ENCODE measurements at places on chromosomes 2 and 18. TPM values are rescaled to one million over a fixed set of nuclear protein-coding genes. Genes with fewer than 3 reads are reported as not detected.
A peak's percentile ranks its signal among the peaks of the same experiment; 100 is the strongest.

GRCh38 chr2:240437861-240438809 is 2.7 kb downstream of the GPC1 start:
- peak; percentile 57 for DNase-seq
- no peak overlapping the region for H3K27ac ChIP-seq
- H3K27me3 ChIP-seq: peaks cover 12% of the 10 kb centered on the region
- H3K4me3 ChIP-seq: no peak overlapping the region
- peaks cover 6% of the 10 kb centered on the region for H3K4me1 ChIP-seq
- H3K36me3 ChIP-seq: no peaks in the 10 kb centered on the region

DNA sequence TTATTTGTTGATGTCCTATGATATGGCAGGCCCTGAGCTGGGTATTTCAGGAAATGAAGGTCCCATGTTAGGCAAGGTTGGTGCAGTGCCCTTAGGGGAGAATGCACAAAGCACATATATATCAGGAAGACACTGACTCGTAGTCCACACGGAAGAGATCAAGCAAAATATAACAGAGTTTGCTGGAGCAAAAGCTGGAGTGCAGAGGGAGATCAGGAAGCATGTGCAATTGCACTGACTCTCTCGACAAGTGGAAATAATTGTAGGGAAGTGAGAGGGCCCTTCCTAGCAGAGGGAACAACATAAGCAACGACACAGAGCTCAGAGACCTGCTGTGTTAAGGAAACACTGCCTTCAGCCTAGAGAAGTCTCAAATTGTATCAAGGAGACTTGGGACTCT is 4.2 kb downstream of the ZNF385B start:
- no peak overlapping the region for H3K4me3 ChIP-seq
- no peaks in the 10 kb centered on the region for H3K36me3 ChIP-seq
- no peak for DNase-seq
- peaks cover 1% of the 10 kb centered on the region for H3K27me3 ChIP-seq
- no peaks in the 10 kb centered on the region for H3K4me1 ChIP-seq

- DNase-seq: no peak
- H3K27ac ChIP-seq: no peak overlapping the region
- H3K4me3 ChIP-seq: no peak overlapping the region
- no peaks in the 10 kb centered on the region for H3K4me1 ChIP-seq
- H3K36me3 ChIP-seq: no peaks in the 10 kb centered on the region
Observed at GRCh38 chr2:204743393-204743960, 198.2 kb downstream of the PARD3B start.

DNA sequence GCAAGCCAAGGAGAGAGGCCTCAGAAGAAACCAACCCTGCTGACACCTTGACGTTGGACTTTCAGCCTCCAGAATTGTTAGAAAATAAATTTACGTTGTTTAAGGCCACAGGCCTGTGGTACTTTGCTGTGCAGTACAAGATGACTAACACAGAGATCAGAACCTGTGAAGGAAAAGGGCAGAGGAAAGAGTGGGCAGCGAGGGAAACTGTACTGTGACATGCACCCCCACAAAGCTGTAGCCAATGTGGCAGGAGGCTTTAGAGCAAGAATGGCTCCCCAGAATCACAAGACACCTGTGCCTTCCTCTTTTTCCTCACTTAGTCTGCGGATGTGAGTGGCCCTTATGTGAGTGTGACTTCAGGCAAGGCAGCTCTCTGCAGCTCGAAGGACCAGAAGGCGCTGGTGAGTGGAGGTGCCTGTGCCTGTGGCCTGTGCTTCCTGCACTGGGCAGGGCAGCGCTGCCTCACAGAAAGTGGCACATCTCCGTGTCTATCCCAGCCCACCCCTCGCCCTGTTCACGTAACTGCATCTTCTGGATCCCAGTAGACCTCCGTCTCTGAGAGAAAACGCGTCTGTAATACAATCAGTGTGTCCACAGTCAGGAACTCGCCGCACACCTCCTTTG is 89.5 kb downstream of the MRPS9 start:
- H3K27me3 ChIP-seq: no peaks in the 10 kb centered on the region
- H3K4me3 ChIP-seq: no peak overlapping the region
- DNase-seq: no peak
- no peaks in the 10 kb centered on the region for H3K4me1 ChIP-seq
- no peaks in the 10 kb centered on the region for H3K36me3 ChIP-seq

DNA sequence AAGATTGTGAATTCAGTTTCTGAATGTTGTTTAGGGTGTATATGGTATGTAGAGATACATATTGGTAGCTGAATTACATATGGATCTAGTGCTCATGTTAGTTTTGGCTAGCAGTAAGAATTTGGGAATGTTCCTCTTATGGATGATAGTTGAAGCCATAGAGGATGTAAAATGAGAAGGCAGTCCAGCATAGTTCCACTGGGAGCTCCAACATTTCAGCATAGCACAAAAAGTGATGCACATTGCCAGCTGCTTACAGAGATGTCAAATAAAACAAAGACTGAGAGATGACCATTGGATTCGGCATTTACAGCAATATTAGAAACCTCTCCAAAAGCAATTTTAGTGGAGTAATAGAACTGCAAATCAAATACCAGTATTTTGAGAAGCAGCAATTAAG is 77.4 kb downstream of the EML4 start:
- no peak overlapping the region for H3K4me3 ChIP-seq
- H3K27me3 ChIP-seq: no peaks in the 10 kb centered on the region
- no peak for DNase-seq
- H3K27ac ChIP-seq: no peak overlapping the region

GALNT13 gene
- total RNA-seq: not detected

GDF7 gene
- total RNA-seq: 0.05 TPM

MLPH gene
- total RNA-seq: not detected

GRCh38 chr2:65791404-65791975 is 359.1 kb upstream of the SPRED2 start:
- no peaks in the 10 kb centered on the region for H3K27me3 ChIP-seq
- H3K27ac ChIP-seq: no peak overlapping the region
- H3K36me3 ChIP-seq: no peaks in the 10 kb centered on the region
- DNase-seq: no peak

DNA sequence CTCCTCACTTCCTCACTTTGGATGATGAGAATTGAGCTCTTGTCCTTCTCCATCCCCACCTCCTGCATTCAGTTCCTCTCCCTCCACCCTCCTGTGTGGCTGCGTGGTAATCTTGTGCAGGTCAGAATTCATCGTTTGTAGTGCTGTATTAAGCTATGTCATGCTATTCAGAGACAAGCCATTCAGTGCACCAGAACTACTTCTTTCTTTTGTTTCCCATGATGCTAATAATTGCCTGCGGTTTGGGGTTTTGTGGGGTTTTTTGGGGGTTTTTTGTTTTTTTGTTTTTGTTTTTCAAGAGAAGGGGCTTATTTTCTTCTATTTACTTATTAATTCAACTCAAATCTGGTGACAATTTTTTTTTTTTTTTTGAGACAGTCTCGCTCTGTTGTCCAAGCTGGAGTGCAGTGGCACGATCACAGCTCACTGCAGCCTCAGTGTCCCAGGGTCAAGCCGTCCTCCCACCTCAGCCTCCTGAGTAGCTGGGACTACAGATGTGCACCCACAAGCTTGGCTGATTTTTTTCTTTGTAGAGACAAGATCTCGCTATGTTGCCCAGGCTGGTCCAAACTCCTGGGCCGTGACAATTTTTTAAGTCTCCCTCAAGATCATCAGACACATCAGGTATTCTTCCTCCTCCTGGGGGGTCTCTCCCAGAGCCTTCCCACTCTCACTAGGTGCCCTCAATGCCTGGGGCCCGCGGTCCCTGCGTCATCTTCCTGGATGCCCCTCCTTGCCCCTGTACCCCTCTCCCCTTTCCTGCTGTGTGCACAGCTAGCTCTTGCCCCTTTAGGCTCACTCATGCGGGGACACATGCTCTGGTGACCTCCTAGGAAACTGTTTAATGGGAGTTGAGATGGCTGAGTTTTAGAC is 37.8 kb downstream of the MAL start:
- peaks cover 24% of the 10 kb centered on the region for H3K4me1 ChIP-seq
- H3K4me3 ChIP-seq: peak overlapping the region; percentile 8
- H3K27ac ChIP-seq: peak overlapping the region; percentile 68

DNA sequence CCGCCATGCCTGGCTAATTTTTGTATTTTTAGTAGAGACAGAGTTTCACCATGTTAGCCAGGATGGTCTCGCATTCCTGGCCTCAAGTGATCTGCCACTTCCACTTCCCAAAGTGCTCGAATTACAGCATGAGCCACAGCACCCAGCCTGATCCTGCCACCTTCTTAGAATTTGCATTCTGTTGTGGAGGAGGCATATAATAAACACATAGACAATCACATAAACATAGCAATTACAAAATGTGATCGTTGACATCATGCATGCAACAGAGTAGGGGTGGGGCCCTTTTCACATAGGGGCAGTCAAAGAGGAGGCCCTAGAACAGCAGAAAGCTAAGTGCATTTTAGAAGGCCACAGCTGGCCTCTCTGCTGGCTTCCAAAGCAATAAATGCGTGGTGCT is 39.9 kb upstream of the TSPYL6 start:
- no peaks in the 10 kb centered on the region for H3K4me1 ChIP-seq
- no peak for DNase-seq

DNA sequence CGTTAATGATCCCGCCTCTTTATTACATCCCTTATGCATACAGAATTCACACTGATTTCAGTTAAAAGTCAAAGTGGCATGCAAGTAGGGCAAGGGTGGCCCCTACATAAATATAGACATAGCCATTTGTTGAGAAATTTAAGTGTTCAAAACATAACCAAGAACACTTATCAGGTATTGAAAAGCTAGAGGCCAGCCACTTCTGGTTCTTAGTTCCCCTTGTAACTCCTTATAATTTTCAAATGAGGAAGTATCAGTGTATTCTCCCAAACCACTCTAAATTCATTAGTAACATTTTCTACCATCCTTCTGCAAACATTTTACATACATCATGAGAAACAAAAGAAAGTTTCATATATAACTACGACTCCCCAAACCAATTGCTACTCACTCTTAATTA is 5.8 kb upstream of the ARL5A start:
- H3K27me3 ChIP-seq: no peaks in the 10 kb centered on the region
- H3K27ac ChIP-seq: no peak overlapping the region
- no peaks in the 10 kb centered on the region for H3K4me1 ChIP-seq
- no peak for DNase-seq
- H3K36me3 ChIP-seq: no peaks in the 10 kb centered on the region
- H3K4me3 ChIP-seq: no peak overlapping the region

TOGARAM2 gene
- 0.97 TPM for total RNA-seq

GAREM1 gene
- total RNA-seq: 0.13 TPM

- H3K4me1 ChIP-seq: no peaks in the 10 kb centered on the region
- no peaks in the 10 kb centered on the region for H3K36me3 ChIP-seq
- no peak for DNase-seq
- H3K27me3 ChIP-seq: no peaks in the 10 kb centered on the region
Observed at GRCh38 chr2:119482481-119483394, 41.5 kb downstream of the SCTR start.

- DNase-seq: no peak
- H3K27ac ChIP-seq: no peak overlapping the region
- H3K36me3 ChIP-seq: no peaks in the 10 kb centered on the region
Observed at GRCh38 chr2:189016311-189016861, 42.2 kb downstream of the COL3A1 start.

ALPP gene
- total RNA-seq: not detected

HTR2B gene
- not detected for total RNA-seq

DNA sequence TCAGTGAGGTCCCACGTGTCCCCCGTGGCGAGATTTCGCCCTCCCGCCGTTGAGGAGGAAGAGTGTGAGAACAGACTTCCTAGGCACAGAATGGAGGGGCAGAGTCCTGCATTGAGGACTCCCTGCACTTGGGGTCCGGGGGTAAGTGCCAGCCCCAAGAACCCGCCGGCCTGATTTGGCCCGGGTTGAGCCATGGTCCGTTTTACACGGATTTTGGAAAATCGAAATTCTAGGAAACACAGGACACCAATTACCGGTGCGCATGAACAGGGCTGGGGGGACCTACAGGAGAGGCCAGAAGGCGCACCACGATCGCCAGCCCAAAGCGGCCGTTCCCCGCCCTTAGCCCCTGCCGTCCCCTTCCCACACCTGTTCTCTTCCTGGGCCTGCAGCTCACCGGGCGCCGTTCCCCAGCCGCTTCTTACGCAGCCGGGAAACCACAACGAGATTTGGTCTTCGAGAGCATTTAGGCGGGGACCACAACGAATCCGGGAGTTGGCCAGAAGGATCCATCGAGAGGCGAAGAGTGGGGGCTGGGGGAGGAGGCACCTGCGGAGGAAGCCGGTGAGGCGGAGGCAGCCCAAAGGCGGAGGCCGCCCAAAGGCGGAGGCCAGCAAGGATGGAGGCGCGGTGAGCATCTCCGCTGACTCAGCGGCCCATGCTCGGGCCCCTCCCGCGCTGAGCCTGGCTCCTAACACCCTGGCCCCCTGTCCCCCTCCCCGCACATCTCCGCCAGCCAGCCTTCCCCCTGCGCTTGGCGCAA is 464 bp upstream of the TLX2 start:
- H3K36me3 ChIP-seq: no peaks in the 10 kb centered on the region
- H3K27me3 ChIP-seq: peaks cover 34% of the 10 kb centered on the region
- peaks cover 32% of the 10 kb centered on the region for H3K4me1 ChIP-seq

SUMO1 gene
- 48.1 TPM for total RNA-seq

GRCh38 chr2:67888351-67889005 is 174.3 kb downstream of the C1D start:
- H3K27ac ChIP-seq: no peak overlapping the region
- no peak overlapping the region for H3K4me3 ChIP-seq
- no peaks in the 10 kb centered on the region for H3K27me3 ChIP-seq
- H3K36me3 ChIP-seq: no peaks in the 10 kb centered on the region
- DNase-seq: no peak

CRACDL gene
- 1.5 TPM for total RNA-seq

GRCh38 chr2:183059561-183059960 is 19.0 kb upstream of the DUSP19 start:
- no peak overlapping the region for H3K27ac ChIP-seq
- no peaks in the 10 kb centered on the region for H3K27me3 ChIP-seq
- no peak overlapping the region for H3K4me3 ChIP-seq

GRCh38 chr18:5197032-5197434 is at the start of gene AKAIN1:
Gene AKAIN1 (minus strand): TSS chr18:5197257. CDS start chr18:5197053, 204 bp downstream.
- no peaks in the 10 kb centered on the region for H3K36me3 ChIP-seq
- H3K4me1 ChIP-seq: no peaks in the 10 kb centered on the region
- DNase-seq: peak; percentile 29

GRCh38 chr2:54557601-54558187 is 101.6 kb downstream of the SPTBN1 start:
- H3K4me3 ChIP-seq: peak overlapping the region; percentile 94
- no peaks in the 10 kb centered on the region for H3K36me3 ChIP-seq
- peak; percentile 74 for DNase-seq
- H3K27me3 ChIP-seq: no peaks in the 10 kb centered on the region
- peaks cover 11% of the 10 kb centered on the region for H3K4me1 ChIP-seq
